ENCODE measurements at places on chromosomes 12 and 14.

DNA sequence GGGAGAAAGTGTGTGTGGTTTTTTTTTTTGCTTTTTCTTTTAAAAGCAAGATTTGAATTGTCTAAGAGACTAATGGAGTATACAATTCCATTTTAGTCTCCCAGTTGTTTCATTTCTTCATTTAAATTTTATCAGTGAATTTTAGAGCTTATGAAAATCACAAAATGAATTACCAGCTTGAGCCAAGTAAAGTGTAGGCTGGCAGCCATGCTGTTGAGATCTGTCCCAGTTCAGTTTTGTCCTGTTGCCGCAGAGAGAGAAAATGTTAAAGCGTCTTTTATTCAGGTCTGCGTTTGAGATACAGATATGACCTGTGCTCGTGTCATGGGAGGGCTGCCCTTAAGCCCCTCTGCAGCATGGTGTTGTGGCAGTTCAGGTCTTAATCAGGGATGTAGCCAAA, 256.5 kb downstream of the IPO8 start:
- DNase-seq, result no peak

GRCh38 chr14:52783206-52783605, 8.2 kb downstream of the GNPNAT1 start:
- DNase-seq, result no peak

GRCh38 chr12:3328081-3328480, 162.9 kb upstream of the PRMT8 start:
- DNase-seq, result no peak

DNA sequence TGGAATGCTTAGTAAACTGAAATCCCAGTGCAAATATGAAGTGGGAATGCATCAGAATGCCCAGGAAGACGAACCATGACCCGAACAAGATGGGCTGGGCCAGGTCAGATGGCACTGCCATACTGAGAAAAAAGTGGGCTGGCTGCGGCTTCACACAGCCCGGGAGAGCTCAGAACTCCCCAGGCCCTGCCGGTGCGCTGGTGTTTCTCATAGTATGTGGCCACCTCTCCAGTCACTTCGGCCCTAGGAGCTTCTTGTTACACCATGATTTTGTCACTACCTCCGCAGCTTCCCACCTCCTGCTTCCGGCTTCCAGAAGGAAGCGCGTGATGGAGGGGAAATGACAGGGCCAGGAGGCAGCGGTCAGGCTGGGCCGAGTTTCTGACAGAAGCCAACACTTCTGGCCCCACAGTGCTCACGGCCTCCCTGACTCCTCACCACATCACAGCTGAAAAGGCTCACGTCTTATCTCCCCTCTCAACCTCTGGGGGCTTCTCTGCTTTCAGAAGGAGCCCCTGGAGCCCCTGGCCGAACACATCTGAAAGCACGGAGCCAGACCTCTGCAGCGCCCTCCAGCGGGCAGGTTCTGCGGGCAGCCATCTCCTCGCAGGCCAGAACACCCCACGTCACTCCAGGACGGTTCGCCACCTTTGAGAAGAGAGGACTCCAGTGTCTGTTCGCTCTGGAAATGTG, 30.7 kb downstream of the DAD1 start:
- DNase-seq, result no peak

DNA sequence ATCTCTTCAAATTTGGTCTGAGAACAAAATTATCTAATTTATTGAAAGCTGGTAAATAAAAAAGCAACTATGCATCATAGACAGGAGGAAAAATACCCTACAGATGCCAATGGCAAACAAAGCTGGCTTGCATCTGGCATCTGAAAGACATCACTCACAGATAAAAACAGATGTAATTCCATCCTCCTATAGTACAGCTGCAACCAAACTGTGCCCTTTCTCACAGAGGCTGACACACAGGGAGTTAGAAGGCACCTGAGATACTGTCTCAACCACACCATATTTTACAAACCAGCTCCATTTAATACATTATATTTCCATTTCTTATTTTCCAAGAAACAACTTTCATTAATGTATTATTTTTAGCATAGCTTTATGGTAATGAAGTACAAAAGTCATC, 39.4 kb downstream of the DUSP16 start:
- DNase-seq, result no peak

DNA sequence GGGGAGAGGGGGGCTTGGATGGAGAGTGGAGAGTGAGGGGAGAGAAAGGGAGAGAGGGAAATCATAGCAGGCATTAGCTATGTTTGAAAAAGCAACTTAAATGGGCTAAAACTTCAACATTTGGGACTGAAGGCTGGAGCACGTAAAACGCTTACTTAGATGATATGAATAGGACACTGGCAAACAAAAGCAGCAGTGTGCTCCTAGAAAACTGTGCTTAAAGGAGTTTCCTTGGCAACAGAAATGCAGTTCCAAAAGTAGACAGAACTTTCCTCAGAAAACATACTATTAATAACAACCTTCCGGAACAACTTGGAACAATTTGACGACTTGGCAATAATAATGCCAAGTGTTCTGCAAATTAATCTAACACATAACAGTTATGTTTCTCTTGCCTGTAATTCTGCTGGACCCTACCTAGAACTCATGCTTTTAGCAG, 235.5 kb upstream of the NPAS3 start:
- DNase-seq, result no peak

DNA sequence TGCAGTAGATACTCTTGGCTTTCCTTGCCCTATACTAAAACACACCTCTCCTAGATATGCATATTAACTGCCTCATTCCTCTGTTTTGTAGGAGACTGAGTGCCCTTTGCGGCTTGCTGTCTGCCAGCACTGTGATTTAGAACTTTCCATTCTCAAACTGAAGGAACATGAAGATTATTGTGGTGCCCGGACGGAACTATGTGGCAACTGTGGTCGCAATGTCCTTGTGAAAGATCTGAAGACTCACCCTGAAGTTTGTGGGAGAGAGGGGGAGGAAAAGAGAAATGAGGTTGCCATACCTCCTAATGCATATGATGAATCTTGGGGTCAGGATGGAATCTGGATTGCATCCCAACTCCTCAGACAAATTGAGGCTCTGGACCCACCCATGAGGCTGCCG, 15.4 kb downstream of the TRAFD1 start:
- DNase-seq, result no peak

- no peak for DNase-seq
Measured at GRCh38 chr12:116059904-116060303, 217.6 kb downstream of the MED13L start.

GRCh38 chr12:12488823-12489550, 73.7 kb downstream of the DUSP16 start:
- DNase-seq, result no peak

DNA sequence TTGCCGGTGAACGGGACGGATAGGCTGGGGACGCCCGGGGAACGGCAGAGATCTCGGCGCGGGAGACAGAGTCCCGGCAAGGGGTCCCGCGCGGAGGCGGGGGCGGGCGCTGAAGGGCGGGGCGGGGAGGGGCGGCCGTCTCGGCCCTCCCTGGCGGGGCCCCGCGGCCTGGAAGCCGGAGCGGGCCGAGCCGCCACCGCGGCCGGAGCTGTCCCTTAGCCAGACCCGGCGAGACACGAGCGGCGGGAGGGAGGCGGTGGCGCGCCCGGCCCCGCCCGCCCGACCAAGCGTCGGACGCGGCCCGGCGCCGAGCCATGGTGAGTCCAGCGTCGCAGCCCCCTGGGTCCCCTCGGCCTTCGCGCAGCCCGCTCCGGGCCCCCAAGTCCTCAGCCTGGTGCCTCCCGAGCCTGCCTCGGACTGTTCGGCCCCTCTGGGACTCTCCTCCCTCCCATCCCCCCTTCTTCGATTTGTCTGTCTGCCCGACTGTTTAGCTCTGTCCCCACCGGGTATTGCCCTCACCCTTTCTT, at the start of gene ARHGEF40:
TSS of gene ARHGEF40 (plus strand) at position 222 of the 527 bp plus-strand sequence. CDS start at position 315, 93 bp downstream.
- no peak for DNase-seq

DNA sequence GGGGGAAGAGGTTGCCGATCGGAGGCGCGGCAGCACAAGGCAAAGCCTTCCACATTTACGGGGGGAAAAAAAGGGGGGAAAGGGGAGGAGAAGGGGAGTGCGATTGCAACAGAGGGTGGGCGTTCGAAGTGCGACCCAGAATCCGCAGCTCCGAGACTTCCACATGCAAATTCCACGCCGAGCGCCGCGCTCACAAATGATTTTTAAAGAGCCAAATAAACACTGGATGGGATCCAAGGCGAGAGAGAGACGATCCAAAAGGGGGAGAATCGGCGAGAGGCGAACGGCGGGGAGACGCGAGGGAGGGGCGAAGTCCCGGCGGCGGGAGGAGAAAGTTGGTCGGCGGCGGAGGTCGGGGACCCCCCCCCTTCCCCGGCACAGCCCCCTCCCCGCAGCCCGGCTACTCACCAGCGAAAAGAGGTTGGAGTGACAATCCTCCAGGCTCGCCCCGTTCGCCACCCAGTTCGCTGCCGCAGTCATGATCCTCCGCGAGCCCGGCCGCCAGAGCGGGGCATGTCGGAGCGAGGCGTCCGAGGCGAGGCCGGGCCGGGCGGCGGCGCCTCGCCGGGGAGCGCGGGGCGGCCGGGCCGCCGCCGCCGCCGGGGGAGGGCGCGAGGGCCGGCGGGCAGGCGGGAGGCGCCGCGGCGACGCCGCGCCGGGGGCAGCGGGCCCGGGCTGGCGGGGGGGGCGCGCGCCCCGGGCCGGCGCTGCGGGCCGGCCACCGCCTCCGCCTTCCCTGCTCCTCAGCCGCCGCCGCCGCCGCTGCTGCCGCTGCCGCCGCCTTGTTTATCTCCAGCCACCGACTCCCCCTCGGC, 634 bp downstream of the MED13L start:
- no peak for DNase-seq

- DNase-seq, result peak; percentile 32
Measured at GRCh38 chr12:118103601-118104382, at the start of gene VSIG10. Gene VSIG10, minus strand, starts transcription at chr12:118104011. Its CDS starts 340 bp downstream, at chr12:118103671.

DNA sequence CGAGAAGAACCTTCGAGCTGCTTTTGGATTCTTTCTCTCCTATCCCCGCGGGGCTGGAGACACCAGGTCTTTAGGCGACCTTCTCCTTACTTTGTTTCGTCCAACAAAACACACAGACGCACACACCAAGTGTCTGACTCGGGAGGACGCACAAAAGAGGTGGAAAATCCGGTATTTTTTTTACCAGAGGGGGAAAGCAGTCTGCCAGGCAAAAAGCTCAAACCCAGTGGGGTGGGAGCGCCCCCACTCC, 2.1 kb downstream of the SIX4 start:
- no peak for DNase-seq

GRCh38 chr14:56805201-56805991, 4.9 kb downstream of the OTX2 start:
- no peak for DNase-seq

DNA sequence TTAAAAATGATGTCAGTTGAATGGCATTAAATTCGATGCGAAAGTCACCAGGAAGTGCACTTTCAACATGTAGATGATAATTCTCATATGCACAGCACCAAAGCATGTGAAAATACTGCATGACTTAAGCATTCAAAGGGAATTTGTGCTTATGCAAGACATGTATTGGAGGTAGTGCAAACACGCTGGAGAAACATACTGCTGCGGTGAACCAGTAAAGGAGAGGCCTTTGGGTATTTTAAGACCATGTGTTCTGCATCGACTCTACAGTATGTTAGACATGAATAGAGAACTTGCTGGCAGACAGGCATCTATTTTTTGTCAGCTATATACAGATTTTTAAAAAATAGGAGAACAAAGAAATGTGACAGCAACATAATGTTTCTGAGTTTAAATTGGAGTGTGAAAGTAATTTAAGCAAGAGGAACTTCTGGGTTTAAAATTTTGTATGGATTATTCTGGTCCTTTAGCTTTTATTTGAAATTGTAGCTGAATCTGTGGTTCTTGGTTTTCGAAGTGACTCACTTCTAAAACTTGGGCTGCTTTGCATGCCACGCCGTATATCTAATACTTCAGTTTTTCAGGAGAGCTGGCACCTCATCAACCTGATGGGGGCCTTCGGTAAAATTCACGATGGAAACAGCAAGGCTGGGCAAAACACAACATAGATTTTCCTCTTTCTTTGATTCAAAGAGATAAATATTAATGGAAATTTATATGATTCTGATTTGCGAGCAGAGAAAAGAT, 408.7 kb downstream of the APAF1 start:
- DNase-seq, result no peak

DNA sequence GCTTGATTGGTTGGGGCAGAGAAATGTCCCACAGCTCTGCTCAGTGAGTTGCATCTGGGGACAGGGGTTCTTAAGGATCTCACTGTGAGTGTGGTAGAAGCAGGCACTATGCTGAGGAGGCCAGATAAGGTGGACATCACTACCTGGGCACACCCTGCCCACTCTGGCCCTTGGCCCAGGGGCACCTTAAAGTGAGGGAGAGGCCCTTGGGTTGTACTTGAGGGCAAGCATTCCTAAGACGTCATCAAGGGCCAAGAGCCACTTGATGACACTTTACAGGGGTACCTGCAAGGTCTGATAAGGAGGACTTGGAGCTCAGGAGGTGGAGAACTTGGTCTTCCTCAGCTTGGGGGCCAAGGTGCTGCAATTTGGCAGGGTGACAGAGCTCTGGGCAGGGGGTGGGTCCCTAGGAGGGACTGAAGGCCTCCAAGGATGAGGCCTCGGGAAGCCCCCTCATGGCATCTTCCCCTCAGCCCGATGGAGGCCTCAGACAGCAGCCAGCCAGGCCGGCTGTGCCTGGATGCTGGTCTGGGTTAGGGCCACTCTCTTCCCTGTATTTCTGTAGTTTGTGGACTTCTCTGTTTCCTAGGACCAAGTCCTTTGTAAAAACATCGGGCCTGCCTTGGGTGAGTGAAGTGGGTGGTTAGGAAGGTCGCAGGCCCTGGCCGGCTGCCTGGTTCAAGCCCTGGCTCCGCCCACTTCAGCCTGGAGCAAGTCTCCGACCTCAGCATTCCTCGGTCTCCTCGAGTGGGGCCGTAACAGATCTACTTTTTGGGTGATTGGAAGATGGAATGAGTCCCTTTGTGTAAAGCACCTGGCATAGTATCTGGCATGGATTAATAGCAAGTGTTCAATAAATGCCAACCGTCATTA, 24.8 kb downstream of the GPR68 start:
- no peak for DNase-seq

DNA sequence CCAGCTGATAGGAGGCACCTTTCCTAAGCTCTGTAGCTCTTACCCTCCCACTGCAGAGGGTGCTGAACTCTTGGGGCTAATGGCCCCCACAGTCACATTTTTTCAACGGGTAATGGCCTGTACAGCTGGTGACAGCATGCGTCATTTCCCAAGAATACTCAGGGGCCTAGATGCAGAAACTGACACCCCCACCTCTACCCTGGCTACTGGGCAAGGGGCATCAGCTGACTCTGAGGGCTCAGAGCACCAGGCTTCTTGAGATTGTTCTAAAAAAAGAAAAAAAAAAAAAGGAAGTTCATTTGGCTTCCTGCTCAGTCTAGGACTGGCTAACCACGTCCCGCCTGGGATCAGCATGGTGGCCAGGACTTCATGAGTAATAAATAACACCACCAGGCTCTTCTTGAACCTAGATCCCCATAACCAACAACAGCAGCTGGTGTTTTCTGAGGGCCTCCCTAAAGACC, 35.2 kb downstream of the ZFP36L1 start:
- DNase-seq, result peak; percentile 86

DNA sequence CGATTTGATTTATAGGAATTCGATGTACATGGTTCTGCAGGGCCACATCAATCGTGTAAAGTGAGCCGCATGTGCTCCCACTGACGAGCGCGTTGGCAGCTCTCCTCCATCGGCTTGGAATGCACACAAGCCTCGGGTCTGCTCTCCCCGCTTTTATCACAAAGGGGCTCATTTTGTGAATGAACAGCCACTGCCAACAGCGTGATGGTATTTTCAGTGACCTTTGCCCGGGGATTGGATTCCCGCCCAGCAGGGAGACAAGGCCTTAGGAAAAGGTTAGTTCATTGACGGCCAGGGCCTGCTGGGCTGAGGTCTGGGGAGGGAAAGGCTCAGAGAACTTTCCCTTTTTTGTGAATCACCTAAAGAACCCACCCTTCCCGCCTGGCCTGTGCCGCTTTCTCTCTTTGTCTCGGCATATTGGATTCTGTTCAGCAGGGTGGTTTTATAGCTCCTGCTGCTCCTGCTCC, 232.1 kb downstream of the MSRB3 start:
- no peak for DNase-seq

GRCh38 chr14:30874120-30874998, at the start of gene COCH:
Gene COCH, plus strand, starts transcription at chr14:30874559. Its CDS starts 380 bp downstream, at chr14:30874939.
- DNase-seq, result no peak

All from KG1 (cell line).